ENCODE measurements at places on chromosomes 11 and 22.

GRCh38 chr11:67356864-67357561 lies 3.7 kb upstream of the POLD4 start:
- DNase-seq: peak; percentile 85

DNA sequence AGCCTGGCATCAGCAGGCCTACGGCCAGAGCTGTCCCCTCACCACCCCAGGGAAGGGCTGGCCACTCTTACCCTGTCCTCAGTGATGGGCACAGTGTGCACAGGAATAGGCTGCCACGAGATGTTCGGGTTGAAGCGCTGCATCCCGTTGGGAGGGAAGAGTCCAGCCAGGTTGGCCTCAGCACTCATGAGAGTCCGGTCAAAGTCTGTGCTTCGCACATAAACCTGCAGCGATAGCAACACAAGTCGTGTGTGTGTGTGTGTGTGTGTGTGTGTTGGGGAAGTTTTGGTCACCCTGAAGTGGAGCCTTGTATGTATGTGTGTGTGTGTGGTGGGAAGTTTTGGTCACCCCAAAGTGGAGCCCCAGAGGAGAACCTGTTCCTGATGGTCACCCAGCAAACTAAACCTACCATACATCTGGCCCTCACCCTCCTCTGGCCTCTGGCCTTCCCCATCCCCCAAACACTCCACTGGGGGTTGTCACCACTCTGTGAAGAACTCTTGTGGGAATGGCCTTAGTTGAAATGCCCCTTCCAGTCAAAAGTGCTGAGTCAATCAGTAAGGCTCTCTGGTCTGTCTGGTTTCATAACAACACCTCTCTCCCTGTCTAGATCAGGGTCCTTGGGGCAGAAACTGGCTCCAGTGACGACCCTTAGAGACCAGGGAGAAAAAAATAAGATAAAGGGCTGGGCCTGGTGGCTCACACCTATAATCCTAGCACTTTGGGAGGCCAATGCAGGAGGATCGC lies 2.8 kb downstream of the ACP2 start:
- DNase-seq: no peak

GRCh38 chr11:59776210-59777066 lies 21.3 kb downstream of the STX3 start:
- DNase-seq: peak; percentile 17

GRCh38 chr11:117931971-117932370 lies 2.8 kb upstream of the TMPRSS13 start:
- no peak for DNase-seq

DNA sequence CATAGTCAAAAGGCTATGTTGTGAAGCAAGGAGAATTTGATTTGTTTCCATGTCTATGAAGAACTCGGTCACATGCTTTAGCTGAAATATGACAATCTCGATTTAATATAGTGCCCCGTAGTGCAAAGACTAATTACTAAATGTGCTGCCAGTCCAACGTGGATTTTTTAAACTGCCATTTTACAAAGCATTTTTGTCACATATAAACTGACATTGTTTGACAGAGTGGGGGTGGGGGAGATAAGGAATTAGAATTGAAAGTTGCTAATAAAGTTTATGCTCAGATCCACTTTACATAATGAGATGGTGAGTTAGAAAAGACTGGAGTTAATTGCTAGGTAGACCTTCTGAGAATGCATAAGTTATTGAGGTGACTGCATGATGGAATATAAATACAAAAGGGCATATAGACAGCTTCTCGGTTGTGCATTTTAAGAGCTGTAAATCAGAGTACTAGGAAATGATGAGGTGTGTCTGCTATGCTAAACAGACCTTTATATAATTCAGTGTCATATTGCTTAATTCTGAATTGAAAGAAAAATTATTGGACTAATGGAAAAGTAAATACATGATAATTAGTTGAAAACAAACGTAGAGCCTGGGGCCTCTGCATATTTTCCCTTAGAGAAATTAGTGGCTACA lies 158.9 kb upstream of the MTNR1B start:
- DNase-seq: no peak

DNA sequence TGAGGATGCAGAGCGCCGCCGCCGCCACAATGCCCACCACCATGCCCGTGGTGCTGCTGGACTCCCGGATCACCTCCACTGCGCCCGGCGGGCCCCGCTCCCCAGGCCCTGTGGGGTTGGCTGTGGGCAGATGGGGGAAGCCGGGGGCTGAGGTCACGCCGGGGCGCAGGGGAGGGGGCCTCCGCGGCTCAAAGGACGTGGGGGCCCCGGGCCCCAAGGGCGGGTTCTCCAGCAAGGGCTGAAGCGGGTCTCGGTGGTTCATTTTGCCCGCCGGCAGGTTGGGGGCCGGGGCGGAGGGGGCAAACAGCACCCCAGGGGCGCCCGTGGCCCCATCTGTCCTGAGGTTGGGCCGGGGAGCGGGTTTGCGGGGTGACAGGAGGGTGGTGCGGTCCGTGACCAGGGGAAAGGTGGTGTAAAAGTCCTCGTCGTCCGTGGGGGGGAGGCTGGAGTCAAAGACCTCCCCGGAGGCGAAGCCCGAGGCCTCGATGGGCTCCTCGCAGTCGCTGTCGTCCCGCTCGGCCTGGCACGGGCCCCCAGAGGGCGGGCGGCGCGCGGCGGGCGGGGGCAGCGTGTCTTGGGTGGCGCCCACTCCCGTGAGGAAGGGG lies 16.5 kb downstream of the SLC22A12 start:
- DNase-seq: no peak

All from hepatic stellate cell (primary cell).